ENCODE measurements at places on chromosomes 1 and 21. TPM values are rescaled to one million over a fixed set of nuclear protein-coding genes. Genes with fewer than 3 reads are reported as not detected.

BNIPL gene
- 0.22 TPM for total RNA-seq

LCE6A gene
- total RNA-seq, result not detected

CTSS gene
- 11.8 TPM for total RNA-seq

ALX3 gene
- total RNA-seq, result not detected

PCBP3 gene
- total RNA-seq, result 0.86 TPM

AGBL4 gene
- not detected for total RNA-seq

SLFNL1 gene
- total RNA-seq, result 0.44 TPM

MYCL gene
- 0.44 TPM for total RNA-seq

CORT gene
- not detected for total RNA-seq

PIK3R3 gene
- total RNA-seq, result 3.3 TPM

CFAP141 gene
- not detected for total RNA-seq

COL16A1 gene
- 101 TPM for total RNA-seq

S100A7A gene
- total RNA-seq, result not detected

DDR2 gene
- 190 TPM for total RNA-seq

DNALI1 gene
- total RNA-seq, result 6.3 TPM

DIPK1A gene
- 7.6 TPM for total RNA-seq

IFFO2 gene
- total RNA-seq, result 48.8 TPM

MAB21L3 gene
- 0.66 TPM for total RNA-seq

RIIAD1 gene
- not detected for total RNA-seq
